Amniotic epithelial cell (primary cell): ENCODE measurements at places on chromosomes 6 and 20.

DNA sequence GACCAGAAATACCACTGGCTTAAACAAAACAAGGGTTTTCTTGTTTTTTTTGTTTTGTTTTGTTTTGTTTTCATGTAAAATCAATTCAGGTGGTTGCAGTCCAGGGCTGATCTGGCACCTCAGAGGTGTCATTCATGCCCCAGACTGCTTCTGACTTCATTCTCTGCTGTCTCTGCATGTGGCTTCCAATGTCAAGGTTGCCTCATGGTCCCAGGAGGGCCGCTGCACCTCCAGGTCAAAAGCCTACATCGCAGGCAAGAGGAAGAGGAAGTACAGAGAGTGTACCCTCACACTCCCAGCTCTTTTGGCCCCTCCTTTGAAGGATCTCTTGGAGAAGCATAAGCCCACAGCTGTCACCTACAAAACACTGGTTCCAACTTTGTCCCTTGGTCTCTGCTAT, 1.4 kb upstream of the BTN3A1 start:
- no peak for DNase-seq

- DNase-seq: no peak
Measured at GRCh38 chr6:53282234-53282633, 66.5 kb downstream of the ELOVL5 start.

DNA sequence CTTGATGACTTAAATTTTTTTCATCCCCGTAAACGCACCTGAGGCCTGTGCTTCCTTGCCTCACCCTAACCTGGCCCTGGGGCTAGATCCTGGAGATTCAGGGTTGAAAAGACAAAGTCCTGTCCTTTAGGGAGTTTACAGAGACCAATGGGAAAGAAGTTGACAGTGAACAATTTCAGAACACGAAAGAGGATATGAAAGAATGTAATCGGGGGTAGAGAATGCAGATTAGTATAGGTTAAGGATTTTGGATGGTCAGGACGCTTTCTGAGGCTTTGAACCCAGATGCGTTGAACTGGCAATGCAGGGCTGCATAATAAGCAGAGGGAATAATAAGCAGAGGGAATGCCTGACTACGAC, 1.7 kb upstream of the FBXO5 start:
- no peak for DNase-seq

DNA sequence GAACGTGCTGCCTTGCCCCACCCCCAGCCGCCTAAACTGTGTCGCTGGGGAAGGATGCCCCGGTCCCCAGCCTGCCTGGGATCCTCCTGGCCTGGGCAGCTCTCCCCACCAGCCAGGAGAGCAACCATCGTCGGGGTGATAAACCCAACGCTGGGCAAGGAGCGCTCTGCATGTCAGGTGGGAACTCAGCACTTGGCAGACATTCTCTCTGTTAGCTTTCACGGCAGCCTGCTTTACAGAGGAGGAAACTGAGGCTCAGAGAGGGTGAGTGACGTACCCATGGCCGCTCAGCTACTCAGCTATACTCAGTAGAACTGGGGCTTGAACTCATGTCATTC, 37.9 kb downstream of the RBM38 start:
- no peak for DNase-seq

- DNase-seq: peak; percentile 11
Measured at GRCh38 chr20:52103913-52104545, 87.5 kb downstream of the ZFP64 start.

DNA sequence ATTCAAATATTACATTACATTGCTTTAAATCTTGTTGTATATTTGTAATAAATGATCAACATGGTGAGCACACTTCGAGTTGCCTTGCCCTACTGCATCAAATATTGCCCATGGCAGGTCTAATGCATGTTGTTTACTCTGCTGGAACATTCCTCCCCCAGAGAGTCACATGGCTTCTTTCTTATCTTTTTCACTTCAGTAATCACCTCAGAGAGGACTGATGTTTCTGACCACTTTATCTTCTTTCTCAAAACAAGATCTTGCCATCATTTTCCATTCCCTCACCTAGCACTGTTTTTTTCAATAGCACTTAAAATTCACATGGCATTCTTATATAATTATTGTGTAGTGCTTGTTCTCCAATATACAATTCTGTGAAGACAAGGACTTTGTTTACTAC, 243.5 kb upstream of the THEMIS start:
- peak; percentile 70 for DNase-seq

GRCh38 chr6:137241481-137242038, 22.4 kb upstream of the IFNGR1 start:
- DNase-seq: peak; percentile 92

DNA sequence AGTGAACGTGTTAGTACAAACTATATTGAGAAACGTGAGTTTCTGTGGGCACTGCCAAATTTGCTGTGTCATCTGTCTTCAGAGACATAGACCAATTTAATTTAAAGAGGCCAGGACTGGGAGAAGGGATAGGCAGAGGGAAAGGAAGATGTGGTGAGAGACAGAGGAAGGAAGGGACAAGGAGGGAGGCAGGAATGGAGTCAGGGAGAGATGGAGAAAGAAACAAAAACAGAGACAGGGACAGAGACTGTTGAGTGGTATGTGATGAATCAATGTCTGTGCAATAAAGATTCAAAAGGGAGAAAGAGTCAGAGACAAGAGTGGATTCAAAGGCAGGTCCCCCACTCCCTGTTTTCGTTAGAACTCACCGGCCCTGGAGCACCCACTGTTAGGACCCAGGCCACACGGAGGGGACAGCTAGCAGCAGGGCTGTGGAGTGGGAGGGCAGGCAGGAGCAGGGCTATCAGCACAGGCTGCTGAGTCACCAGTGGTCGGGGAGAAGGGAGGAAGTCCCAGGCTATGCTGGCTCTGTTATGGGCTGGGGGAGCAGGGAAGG, 51.6 kb upstream of the CHD6 start:
- no peak for DNase-seq

DNA sequence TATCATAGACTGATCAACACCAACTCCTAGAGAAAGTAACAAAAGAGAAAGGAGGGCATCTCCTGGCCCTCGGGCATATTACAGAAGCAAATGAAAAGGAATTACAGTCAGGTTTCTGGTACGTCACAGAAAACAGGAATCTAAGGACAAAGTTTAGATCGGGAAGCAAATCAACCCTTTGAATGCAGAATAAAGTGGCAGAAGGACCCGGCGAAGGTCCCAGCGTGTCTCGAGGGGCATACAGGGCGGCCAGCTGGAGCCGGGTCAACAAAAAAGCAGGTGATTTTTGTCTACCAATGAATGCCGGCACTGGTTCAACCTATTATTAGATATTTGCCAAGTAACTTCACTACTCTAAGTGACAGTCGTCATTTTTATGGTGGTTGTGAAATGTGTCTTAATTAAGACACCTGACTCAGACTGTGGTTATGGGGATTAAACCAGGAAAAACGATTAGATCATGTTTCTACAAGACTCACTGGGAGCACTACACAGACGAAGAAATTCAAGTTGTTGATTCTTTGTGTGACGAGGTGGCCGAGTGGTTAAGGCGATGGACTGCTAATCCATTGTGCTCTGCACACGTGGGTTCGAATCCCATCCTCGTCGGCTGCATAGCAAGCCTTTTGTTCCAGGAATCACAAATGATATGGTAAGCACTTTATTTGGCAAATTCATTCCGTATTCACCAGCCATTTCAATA, 12.4 kb upstream of the ZSCAN9 start:
- DNase-seq: peak; percentile 71

- no peak for DNase-seq
Measured at GRCh38 chr6:165848086-165848426, 185.0 kb upstream of the PDE10A start.

DNA sequence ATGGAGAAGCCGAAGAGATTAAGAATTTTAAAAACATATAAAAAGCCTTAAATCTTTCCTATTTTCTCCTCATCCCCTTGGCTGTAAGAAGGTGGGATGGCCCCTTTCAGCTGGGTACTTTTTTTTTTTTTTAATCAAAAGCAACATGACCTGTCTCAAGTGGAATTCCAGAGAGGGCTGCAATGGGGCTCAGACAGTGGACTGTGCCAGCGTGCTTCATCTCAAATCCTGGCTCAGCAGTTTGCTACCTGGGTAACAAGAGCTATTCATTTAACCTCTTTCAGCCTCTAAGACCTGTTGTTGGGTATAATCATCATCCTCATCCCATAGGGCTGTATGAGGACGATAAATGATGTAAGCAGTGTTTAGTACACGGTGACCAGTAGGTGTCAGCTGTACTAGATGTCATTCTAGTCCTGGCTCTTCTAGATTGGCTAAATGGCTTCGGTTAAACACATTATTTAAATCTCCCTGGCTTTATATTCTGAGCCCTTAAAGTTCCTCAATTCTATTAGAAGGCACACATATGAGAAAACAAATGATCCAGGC, 6.9 kb upstream of the PPP1R3G start:
- DNase-seq: no peak

- no peak for DNase-seq
Measured at GRCh38 chr20:57683287-57683686, 26.5 kb downstream of the PMEPA1 start.

- peak; percentile 95 for DNase-seq
Measured at GRCh38 chr6:140462453-140463311, 1088.2 kb upstream of the CITED2 start.

GRCh38 chr6:162962093-162962492, 234.3 kb downstream of the PACRG start:
- DNase-seq: no peak

GRCh38 chr20:7285918-7286556, 518.6 kb downstream of the BMP2 start:
- peak; percentile 70 for DNase-seq

- no peak for DNase-seq
Measured at GRCh38 chr20:20518263-20518662, 150.4 kb downstream of the INSM1 start.

GRCh38 chr6:152068622-152069261, 261.3 kb downstream of the ESR1 start:
- peak; percentile 12 for DNase-seq

- DNase-seq: peak; percentile 59
Measured at GRCh38 chr6:111806561-111807497, 66.4 kb downstream of the FYN start.

DNA sequence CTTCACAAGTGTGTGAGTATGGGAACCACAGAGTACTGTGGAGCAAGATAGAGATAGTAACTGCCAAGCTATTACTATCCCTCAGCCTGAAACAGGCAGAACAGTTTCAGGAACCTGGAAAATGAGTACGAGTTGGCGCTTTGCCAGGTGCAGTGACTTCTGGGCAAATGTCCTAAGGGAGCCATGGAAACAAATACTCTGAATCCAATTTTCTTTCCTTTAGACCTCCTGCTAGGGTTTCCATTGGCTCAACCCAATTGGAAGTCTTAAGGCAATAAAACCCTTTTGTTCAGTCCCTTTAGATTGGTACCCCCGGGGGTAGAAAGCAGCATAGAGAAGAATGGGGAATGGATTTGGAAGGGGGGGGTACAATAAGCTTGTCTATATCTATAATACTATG, 205.0 kb upstream of the EPHA7 start:
- no peak for DNase-seq

DNA sequence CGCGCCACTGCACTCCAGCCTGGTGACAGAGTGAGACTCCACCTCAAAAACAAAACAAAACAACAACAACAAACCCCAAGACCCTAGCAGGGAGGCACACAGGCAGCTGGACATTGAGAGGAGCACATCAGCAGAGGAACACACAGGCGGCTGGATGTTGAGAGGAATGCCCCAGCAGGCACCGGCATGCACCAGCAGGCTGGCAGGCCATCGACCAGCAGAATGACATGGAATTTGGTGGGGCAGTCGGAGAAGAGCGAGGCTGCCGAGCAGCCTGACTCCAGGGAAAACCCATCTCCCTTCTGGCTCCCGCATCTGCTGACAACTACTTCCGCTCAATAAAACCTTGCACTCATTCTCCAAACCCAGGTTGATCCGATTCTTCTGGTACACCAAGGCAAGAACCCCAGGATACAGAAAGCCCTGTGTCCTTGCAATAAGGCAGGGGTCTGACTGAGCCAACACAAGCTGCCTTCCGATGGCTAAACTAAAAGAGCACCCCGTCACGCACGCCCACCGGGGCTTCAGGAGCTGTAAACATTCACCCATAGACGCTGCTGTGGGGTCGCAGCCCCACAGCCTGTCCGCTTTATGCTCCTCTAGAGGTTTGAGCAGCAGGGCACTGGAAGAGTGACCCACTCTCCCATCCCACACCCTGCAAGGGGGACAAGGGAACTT, 60.2 kb downstream of the SLC22A23 start:
- no peak for DNase-seq

GRCh38 chr6:68025764-68026163, 609.3 kb upstream of the ADGRB3 start:
- no peak for DNase-seq

DNA sequence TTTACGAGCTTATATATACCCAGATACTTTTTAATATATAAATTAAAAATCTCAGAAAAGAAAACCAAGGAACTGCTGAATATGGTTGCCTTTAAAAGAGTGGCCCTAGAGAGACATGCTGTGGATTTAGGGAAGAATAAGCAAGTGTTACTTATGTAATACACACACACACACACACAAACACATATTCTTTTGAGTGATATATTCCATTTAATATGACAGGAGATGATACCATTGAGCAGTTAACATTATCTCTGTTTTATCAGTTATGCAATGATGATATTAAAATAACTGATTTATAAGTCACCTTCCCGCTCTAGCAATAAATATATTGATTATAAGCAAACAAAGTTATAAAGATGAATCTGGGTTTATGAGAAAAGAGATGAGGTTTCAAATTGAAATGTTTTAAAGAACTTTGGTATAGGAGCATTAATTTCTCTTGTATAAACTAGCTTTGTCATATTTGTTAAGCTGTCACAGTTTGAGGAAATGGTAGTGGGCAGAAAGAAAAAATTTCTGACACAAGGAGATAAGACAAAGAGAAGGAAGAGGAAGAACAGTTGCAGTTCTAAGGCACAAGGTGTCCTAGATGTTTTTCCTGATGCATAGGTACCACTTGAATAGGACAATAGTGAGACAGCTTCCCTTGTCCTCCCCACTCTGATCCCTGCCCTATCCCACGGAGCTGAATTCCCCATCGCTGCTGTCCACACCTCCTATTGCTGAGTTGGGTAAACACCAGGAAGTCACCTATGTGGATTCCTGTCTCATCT, 26.4 kb downstream of the GPX5 start:
- DNase-seq: no peak

- no peak for DNase-seq
Measured at GRCh38 chr6:148771896-148772554, 25.2 kb downstream of the UST start.

DNA sequence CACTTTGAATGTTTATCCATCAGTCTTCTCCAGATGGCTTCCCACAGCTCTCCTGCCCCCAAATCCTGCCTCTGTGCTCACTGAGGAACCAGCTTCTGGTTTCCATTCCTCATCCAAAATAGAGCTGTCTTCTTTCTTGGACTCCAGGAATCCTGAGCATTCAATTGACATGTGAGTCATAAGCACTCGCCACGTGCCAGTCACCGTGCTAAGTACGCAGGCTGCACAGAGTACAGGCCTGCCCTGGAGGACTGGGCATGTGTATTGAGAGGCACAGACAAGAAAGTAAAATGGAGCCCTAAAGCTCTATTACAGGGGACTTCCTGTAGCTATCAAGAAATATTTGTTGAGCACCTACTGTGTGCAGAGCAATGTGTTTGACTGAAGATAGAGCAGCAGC, 39.7 kb upstream of the LRFN2 start:
- DNase-seq: no peak

GRCh38 chr6:139855671-139856311, 481.3 kb upstream of the CITED2 start:
- peak; percentile 30 for DNase-seq
